ENCODE measurements at places on chromosomes 1 and 21.

GRCh38 chr1:8910914-8911313 is 32.4 kb upstream of the ENO1 start:
- no peak for DNase-seq

DNA sequence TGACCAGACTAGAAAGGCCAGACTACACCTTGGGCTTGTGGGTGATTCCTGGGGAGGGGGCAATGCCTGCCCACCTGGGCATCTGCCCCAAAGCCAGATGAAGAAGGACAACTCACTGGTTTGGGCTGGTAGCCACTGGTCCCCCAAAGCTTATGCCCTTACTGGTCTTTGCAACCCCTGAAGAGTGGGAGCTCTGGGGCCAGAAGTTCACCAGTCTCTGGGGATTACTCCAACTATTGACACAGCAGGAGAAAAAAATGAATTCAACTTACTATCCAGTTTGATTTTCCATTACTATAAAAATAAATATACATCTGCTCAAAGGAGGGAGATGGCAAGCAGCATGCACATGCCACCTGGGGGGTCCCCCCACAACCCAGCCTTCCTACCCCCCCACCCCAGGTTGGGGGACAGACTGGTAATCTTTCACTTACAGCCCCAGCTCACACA is 2.6 kb downstream of the AHDC1 start:
- DNase-seq = no peak

GRCh38 chr21:44836666-44837471 is 19.0 kb upstream of the SUMO3 start:
- no peak for DNase-seq

DNA sequence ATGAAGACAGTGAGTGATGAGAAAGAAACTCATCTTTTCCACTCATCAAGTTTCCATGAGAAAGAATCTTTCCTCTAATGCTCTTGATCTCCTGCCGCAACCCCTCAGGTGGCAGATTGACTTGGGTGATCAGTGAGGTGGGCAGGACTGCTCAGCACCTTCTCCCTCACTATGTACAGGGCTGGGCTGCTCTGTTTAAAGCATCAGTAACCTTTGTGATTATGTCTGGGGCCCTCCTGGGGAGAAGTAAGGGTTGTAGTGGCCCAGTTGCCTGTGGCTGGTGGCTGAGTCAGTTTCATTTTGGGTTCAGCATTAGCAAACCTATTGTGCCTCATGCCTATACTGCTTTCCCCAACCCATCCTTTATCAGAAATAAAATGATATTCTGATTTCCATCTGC is 366.0 kb downstream of the TTLL7 start:
- peak; percentile 19 for DNase-seq

GRCh38 chr1:161890574-161890973 is 124.5 kb downstream of the ATF6 start:
- DNase-seq = no peak

DNA sequence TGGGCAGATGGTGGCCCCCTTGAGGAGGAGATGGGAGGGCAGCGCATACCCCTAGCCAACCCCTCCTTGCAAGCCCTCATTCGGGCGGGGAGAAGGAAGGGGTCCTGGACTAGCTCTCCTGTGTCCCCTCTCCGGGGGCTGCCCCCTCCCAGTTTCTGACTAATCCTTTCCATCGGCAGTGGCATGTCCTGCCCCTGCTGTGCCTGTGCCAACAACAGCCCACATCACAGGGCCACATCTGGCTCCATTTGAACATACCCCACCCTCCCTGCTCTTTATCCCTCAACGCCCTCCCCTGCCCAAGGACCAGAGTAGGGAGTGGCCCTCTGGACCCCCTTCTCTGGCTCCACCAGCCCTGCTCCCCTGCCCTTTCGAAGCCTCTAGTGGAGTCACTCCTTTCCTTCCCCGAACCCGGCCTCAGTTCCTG is 11.0 kb upstream of the LMNA start:
- no peak for DNase-seq

DNA sequence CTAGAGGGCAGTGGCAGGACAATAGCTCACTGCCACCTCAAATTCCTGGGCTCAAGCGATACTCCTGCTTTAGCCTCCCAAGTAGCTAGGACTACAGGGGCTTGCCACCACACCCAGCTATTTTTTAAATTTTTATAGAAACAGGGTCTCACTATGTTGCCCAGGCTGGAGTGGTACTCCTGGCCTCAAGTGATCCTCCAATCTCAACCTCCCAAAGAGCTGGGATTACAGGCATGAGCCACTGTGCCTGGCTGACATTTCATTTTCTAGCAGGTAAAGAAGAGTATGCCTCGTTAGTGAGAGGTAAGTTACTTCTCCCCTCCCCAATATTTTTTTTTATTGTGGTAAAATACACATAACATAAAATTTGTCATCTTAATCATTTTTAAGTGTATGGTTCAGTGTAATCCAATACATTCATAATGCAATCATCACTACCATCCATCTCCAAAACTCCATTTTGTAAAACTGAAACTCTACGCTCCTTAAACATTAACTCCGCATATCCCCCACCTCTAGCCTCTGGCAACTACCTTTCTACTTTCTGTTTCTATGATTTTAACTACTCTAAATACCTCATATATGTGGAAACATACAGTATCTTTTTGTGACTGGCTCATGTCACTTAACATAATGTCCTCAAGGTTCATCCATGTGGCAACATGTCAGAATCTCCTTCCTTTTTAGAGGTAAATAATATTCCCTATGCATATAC is 22.4 kb downstream of the ZZZ3 start:
- DNase-seq = no peak

Data from stimulated activated CD4-positive, alpha-beta T cell treated with anti-CD3 and anti-CD28 coated beads, TNF-alpha, amount 100 ng/mL, for 24 hours (primary cell).